T1000 (cell line): ENCODE measurements at places on chromosomes 16 and 17.

GRCh38 chr17:5068236-5068635, 10.0 kb upstream of the ZFP3 start:
- DNase-seq = no peak

- DNase-seq = no peak
Observed at GRCh38 chr16:31251435-31251834, 8.3 kb upstream of the ITGAM start.

- DNase-seq = no peak
Observed at GRCh38 chr16:89563639-89564392, 3.3 kb downstream of the RPL13 start.

DNA sequence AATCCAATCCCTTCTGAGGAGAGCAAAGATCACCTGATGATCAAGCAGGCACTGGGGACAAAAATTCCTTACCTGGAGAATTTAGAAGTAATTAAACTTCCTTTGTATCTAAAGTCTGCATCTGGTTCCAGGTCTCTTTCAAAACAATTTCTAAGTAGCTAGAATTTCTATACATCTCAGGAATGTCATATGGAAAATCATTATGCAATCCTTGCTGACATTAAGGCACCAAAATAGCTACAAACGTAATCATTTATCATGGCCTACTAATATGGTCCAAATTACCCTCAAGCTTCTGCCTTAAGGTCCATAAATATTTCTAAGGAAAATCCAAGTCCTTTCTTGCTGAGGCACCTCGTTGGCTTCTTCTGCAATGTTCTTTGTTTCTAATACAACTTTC, 32.9 kb upstream of the YPEL2 start:
- DNase-seq = no peak

- no peak for DNase-seq
Observed at GRCh38 chr17:74453665-74454196, 12.7 kb upstream of the CD300A start.

DNA sequence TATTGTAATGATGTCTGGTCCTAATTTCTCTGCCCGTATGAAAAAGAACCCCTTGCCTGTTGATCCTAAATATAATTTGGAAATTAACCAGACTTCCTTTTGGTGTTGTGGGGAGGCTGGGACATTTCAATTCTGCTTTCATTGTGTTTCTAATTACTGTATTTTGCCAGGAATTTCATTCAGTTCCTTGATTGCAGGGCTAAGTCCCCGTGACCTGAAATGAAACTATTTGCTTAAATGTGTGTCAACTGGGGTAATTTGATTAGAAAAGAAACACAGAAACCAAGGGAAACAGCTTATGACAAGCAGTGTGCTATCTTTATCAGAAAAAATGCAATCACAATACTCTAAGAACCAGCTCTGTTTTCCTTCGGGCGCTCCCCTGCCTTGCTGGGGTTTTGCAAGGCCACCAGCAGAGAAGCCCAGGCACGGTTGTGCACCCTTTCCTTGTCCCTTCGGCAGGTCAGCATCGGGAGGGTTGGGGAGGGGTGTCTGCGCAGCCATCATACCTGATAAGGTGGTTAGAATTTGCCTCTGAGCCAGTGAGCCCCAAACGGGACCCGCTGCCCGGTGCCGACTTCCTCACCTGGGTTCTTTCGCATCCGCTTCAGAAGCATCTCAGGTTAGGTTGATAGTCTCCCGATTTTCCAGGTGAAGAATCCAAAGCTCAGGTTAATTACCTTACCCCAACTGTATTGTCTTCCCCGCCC, 19.4 kb downstream of the KLHL36 start:
- DNase-seq = no peak

GRCh38 chr17:63550817-63551639, 751 bp downstream of the DCAF7 start:
- DNase-seq = no peak

DNA sequence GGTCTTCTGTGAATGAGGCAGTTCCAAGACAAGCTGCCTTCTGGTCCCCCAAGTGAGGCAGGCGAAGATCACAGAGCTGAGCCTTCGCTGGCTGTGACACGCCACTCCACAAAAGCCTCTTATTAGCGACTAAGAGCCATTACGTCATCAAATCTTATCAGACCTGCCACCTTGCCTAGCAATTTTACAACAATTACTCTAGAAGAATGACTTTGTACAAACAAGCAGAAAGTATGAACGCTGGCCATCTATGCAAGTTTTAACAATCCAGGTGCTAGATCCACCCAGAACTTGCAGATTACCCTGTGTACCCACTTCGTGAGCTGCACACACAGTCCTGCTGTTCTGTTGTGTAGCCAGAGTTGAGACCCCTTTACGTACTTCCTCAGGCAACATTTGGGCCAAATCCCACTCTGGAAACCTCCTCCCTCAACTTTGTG, 3.8 kb upstream of the ICAM2 start:
- DNase-seq = no peak

DNA sequence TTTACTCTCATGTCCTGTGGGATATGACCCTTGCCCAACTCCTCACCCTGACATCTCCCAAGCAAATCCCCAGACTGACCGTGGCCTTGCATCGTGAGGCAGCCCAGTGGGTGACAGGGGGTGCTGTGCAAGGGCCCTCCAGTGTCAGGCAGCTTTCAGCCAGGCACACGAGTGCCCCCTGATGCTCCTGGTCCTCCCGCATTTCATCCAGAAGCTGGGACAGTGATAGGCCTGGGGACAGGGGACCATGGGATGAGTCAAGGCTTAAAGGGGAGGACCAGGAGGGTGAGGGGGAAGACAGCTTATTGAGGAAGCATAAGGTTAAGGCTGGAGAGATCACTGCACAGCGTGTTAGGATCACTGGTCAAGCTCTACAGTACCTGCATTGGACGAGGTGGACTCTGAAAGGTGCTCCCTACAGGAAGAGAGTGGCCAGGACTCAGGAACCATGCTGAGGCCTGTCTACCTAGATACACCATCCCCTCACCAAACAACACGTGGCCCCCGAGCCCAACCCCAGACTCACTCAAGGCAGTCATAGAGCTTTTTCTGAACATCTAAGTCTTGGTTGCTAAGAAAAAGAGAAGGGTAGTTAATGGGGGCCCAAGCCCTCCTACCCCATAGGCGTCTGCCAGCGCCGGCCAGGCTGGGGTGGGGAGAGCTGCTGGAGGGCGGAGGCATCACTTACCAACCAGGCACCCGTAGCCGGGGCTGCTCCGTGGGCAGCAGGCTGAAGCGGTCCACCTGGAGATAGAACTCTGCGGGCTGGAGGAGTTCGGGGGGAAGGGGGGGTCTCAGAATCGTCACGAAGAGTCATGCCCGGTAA, 998 bp downstream of the ACD start:
- no peak for DNase-seq

GRCh38 chr17:76492123-76492988, 8.9 kb downstream of the RHBDF2 start:
- no peak for DNase-seq

DNA sequence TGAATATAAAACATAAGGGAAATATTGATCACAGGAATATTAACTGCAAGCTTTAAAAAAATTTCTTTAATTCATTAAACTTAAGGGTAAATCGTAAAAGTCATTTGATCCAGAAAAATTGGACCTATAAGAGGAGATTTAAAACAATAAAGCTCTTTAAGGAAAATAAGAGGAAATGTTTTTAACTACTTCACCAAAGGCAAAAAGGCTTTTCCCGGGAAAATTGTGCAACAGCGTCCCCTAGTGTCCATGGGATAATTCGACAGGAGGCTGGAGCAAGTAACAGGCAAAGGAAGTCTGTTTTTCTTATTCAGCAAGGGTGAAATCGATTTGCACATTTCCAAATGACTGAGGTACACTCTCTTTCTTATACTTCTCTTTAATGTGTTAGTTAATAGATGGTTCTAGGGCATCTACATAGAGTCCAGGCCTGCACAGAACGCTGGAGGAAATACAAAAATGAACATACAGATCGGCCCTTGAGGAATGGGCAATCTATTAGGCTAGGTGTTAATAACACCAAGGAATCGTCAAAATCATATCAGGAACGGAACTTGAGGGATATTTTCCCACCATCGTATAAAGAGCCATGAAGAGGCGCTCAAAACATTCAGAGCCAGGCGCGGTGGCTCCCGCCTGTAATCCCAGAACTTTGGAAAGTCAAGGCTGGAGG, 61.4 kb downstream of the ZNF18 start:
- DNase-seq = no peak

- peak; percentile 62 for DNase-seq
Observed at GRCh38 chr17:76772842-76773525, 35.1 kb downstream of the MFSD11 start.

- DNase-seq = no peak
Observed at GRCh38 chr17:46763416-46763815, 55.1 kb downstream of the WNT3 start.

GRCh38 chr16:67474551-67475455, 6.2 kb downstream of the ATP6V0D1 start:
- DNase-seq = no peak

DNA sequence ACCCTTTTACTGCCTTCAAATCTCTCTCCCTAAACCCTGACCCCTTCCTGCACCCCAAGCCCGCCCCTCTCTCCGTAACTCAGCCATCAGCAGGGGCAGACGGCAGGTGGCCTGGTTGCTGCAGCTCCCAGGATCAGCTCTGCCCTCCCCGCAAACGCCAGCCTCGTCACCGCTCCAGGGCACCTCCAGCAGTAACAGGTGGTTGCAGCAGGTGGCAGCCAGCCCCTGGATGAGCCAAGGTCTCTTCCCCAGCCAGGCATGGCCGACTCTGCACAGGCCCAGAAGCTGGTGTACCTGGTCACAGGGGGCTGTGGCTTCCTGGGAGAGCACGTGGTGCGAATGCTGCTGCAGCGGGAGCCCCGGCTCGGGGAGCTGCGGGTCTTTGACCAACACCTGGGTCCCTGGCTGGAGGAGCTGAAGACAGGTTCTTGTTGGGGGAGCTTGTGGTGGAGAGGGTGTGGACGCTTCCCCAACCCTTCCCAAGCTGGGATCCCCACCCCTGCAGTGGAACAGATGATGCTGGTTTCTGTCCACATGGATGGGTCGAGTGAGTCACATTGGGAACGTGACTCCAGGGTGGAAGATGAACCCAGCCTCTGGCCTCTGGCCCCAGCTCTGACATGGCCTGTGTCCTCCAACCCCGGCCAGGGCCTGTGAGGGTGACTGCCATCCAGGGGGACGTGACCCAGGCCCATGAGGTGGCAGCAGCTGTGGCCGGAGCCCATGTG, 558 bp downstream of the HSD3B7 start:
- no peak for DNase-seq

DNA sequence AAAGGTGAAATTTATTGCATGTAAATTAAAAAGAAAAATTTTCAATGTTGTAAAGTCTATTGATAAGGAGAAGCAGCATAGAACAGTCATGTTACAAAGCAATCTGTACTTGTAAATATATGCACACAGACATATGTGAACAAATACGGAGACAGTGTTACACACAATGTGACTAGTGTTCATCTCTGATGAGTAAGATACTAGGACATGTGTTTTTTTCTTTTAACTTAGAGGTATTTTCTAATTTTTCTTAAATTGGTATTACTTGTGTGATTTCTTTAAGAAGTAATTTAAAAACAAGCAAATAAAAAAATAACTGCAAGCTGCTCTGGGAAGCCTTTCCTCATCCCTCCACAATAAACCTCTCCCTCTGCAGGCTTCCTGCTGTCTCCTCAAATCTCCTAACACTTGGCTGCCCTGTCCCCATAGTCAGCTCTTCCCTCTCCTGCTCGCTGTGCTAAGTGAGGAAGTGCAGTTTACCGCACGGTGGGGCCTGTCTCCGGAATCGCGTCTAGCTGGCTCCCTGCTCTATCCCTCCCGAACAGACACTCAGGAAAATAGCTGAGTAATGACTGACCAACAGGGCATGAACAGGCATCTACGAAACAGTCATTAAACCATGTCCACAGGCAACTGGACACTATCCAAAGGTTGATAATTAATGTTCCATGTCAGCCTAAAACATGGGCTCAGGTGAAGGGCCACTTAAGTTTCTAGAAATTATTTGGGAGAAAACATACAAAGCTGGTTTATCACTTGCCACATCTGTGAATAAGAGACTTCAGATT, 35.9 kb downstream of the CMTM4 start:
- DNase-seq = peak; percentile 22

DNA sequence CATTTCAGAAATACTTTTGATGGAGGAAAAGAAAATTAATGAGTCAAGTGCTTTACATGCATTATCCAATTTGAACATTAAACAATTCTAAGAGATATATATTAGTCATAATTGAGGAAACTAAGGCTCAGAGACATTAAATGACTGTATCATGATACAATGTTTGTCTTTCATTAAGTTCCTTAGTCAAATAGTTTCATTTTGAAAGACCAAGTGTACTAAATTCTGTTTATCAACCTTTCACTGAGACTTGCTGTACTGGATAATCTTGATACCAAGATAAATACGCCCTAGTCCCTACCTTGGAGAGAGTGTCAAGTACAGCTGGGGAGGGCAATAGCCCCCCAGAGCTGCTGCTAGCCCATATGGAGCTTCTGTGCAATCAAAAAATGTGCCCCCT, 24.2 kb downstream of the TOM1L2 start:
- no peak for DNase-seq

DNA sequence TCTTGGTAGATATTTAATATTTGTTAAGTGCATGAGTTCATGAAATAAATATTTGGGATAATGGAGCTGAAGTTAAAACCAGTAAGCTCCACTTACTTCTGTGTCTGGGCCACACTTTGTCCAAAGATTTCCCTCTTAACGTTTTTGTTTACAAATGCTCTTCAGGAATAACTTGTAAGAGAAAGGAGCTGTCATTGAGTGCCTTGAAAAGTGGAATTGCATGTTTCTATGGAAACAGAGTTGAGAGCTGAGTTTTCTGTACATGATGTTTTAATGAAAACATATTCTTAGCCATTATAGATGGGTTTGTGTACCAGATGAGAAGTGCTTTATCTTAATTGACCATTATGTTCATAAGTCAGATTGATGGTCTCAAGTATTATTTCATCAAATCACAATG, 1045.4 kb upstream of the EEF2KMT start:
- DNase-seq = no peak

DNA sequence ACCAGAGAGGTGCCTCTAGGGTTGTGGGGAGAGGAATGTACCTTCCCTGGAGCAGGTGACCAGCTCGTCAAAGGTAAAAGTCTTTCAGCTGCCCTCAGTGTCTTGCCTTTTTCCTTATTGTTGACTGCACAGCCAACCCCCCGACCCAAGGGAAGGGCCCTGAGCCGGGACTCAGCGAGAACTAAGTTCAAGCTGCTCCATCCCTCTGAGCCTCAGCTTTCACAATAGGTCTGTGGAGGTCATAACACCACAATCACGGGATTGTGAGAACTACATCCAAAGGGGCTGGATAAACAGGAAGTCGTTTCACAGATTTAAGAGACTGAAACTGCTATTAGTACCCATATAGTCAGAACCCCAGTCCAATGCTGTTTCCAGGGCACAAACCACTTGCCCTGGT, 2.6 kb upstream of the KRT36 start:
- DNase-seq = no peak
